Stimulated activated CD4-positive, alpha-beta T cell treated with anti-CD3 and anti-CD28 coated beads, Interleukin-4, amount 100 ng/mL, for 4 hours (primary cell): ENCODE measurements at places on chromosomes 12 and 14.

- DNase-seq = no peak
Observed at GRCh38 chr14:60093080-60093479, 1.4 kb downstream of the PCNX4 start.

GRCh38 chr14:104144911-104145825 is 6.8 kb downstream of the KIF26A start:
- no peak for DNase-seq

DNA sequence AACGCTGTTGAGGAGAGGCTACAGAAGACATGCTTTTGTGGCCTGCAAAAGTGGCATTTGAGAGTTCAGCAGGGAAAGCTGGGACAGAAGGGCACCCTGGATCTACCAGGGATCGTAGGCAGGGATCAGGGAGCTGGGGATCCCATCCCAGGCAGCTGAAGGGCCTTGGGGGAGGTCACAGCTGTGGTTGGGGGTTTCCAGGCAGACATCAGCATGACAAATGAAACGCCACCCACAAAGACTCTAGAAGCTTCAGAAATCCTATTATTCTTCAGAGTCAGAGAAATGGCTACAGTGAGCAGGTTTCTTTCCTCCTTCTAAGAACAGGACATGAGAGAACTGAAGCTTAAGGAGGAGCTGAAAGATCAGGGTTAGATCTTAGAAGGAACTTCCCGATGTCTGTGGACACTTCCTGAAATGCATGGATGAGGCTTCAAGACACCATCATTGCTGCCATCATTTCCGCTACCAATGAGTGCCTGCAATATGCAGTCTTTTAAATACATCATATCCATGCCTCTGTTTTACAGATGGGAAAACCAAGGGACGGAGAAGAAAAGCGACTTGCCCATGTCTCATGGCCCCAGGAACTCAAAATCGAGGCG is 104.3 kb downstream of the RBM19 start:
- no peak for DNase-seq

DNA sequence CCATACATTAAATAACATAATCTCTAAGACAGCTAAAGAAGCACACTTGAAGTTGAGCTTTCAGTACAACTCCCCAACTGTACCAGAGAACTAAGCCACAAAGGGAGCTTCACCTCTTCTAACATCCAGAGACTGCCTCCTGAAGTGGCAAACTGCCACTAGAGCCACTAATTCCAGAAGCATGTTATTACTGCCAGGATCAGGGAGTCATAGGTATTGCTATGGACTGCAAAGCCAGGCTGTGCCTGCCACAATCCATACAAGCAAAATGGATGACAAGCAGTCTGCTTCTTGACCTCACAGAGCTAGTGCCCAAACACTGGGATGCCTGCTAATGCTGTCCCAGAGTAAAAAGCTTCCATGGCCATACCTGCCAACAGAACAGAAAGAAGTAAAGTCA is 160.1 kb downstream of the STXBP6 start:
- DNase-seq = no peak

- no peak for DNase-seq
Observed at GRCh38 chr12:12353276-12353675, 3.2 kb upstream of the MANSC1 start.

DNA sequence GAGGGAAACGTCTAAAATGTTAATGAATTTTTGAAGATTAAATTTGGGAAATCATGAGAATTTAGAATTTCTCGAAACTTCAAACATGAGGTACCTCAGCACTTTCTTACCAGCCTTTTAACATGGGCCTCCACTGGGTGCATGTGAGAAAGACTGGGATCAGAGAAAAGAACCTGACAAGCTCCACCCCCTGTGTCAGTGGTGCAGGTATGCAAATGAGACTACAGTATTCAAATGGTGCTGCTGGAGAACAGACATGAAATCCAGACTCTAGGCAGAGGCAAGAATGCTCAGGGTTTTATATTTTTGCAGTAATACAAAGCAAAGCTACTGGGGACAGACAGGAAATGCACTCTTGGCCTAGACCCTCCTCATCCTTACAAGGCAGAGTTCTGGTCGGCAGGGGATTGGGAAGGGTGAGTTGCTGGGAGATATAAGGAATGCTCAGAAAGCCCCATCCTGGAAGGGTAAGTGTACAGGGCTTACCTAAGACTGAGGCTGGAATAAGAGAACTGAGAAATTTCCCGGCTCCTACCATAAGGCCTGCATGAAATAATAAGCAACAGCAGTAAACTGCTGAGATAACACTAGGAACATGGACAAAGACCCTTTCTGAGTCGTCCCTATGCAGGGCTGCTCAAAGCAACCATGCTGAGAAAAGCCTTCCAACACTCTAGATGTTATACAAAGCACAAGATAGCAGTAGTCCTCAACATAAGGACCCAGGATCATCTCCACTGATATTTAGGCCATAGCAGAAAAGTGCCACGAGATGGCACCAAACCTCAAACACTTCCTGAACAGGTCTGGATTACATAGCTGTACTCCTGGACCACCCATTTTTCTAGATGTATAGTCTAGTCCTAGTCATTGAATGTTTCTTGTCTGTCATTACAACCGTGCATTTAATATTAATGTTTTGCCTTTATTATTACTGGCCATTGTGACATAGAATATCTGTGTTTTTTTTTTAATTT is 260.8 kb downstream of the RASSF9 start:
- no peak for DNase-seq

DNA sequence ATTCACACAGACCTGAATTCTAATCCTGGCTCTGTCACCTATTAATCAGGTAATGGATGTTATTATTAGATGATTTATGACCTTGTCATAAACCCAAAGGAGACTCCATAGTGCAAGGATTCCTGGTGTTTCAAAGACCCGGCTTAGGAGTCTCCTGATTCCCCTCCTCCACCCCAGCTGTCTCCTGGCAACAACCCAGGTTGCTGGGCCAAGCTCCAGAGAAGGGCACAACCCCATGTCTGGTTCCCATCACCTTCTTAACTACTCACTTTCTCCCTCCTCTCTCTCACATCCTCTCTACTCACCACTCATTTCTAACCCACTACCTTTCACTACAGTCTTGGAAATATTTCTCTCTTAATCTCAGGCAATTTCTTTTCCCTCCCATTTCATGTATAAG is 41.6 kb downstream of the RHOJ start:
- DNase-seq = no peak

DNA sequence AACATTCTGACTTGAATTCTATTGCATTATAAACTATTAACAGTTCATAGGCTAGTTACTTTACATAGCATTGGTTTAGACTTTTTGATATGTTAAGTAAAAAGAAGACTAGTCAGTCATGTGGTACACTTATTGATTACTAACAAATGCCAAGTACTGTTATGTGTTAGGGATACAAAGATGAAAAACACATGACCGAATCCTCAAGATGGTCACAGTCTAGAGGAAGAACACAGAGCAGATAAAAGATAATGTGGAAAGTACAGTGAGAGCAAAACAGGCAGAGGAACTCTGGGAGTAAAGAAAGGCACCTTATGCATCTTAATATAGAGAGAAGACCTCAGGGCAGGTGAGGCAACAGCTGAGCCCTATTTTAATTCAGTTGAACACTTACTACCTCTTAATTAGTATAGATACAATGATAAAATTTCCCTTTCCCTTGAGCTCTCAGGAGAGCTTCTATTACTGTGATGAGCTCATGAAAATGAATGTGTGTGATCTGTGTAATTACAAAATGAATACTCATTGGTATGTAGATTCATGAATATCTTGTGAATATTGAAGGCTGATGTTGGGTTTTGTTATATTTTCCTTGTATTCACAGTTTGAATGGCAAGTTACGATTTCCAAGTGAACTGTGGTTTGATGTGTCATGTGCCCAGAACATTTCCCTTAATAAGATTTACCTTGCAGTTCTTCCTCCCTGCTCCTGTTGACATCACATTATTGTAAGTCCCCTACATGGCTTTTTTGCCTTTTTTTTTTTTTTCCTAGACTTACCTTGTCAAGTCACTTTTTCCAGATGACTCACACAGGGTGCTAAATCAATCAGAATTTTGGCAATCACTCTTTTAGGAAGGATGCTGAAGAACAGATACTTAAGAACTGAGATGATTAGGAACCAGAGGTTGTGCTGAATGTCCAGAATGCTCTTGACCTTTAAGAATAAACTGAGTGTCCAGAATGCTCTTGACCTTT is 29.5 kb upstream of the MSRB3 start:
- no peak for DNase-seq

DNA sequence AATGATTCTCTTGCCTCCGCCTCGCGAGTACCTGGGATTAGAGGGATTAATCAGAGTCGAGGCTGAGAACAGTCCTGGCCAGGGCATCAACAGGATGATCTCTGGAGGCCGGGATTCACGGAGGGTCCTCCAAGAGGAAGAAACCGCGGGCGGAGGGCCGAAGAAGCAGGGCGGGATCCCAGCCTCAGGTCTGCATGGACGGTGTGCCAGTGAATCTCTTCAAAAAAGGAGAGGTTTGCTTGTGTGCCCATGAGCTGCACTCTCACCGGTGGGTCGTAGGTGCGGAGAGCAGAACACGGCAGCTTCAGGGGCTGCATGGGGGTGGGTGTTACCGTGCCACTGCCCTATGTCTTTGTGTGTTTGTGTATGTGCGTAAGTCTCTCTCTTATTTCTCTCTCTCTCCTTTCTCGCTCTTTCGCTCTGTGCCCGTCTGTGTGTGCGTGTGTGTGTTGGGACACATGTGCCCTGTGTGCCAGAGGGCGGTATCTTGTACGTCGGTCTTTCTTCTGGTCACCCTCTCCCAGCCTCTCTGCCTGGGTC is 768.2 kb upstream of the ALG10B start:
- DNase-seq = no peak

DNA sequence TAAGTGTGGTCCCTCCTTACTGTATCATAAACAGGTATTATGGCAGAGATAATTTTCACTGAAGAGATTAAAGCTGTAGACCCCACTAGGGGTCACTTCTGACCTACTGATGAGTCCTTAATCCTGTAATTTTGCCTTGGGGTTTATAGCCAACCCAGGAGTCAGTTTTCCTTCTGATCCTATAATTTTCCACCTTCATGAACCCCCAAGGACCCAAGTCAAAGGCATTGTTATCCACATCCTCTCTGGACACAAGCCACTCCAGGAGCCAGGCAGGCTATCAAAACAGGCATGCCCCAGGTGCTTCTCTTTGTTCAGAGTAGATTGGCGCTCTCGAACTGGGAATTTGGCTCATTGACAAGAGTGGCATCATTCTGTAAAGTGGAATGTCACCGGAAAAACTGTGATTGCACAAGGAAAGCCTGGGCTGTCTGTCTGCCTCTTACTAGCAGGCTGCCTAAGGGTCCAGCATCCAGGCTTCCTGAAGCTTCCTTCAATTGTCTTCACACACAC is 1523.2 kb upstream of the FLRT2 start:
- no peak for DNase-seq

DNA sequence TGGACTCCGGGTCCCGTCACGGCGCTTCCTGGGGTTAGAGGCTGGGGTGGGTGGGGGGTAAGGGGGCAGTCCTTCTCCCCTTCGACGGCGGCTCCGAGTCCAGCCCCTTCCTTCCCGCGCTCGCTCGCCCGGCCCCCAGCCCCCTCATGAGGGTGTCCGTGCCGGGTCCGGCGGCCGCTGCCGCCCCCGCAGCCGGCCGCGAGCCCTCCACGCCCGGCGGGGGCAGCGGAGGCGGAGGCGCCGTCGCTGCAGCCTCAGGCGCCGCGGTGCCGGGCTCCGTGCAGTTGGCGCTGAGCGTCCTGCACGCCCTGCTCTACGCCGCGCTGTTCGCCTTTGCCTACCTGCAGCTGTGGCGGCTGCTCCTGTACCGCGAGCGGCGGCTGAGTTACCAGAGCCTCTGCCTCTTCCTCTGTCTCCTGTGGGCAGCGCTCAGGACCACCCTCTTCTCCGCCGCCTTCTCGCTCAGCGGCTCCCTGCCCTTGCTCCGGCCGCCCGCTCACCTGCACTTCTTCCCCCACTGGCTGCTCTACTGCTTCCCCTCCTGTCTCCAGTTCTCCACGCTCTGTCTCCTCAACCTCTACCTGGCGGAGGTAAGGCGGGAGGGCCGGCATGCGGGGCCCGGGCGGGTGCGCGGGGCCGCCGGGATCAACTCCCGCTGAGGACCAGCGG is 500 bp downstream of the GPR137C start:
- peak; percentile 27 for DNase-seq

DNA sequence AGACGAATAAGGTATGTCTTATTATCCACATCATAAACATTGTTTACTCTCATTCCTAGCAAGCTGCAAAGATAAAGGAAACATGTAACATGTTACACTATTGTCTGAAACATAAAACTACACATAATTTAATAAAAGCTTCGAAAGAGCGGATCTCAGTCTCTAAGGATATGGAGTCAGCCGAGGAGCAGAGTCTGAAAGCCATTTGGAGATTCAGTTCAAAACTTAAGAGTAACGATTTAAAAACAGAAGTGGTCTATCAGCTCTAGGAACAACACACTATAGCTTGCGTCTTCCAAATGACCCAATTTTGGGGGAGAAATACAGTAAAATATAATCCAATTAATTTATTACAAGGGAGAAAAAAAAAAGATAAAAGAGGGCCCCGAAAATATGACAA is 775 bp downstream of the NEMF start:
- no peak for DNase-seq

- DNase-seq = no peak
Observed at GRCh38 chr14:57755018-57755521, 110.8 kb downstream of the SLC35F4 start.

DNA sequence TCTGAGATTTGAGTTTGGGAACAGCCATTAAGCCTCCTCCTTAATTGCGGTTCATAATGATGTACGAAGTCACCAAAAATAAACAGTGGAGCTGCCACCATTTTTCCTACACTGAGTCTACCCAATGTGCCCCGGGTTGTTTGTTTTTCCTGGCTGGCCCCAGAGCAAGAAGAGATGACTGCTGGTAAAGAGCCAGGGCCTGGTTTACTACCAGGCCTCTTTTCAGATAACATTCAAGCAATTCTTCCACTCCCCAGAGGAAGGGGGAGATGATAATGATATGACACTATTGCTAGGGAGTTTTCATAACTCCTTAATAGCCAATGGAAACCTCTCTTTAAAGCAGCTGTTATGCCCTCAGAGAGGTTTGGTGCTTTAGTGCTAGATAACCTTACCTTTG is 42.3 kb downstream of the BRAP start:
- DNase-seq = no peak

DNA sequence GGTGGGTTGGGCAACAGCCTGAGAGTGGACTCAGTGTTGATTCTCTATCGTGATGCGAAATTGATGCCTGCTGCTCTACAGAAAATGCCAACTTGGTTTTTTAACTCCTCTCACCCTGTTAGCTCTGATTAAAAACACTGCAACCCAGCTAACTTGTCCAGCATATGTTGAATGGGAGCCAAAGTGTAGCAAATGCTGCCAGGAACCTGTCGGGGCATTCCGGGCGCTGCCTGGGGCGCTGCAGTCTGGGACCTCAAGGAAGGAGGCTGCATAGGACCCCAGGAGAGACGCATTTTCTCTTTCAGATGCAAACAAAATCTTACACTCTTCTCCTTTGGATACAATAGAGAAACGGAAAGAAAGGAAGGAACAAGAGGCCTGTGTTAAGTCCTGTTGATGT is 3.9 kb downstream of the B3GNT4 start:
- DNase-seq = no peak

GRCh38 chr12:30753233-30753632 is 1.5 kb downstream of the CAPRIN2 start:
- DNase-seq = peak; percentile 9
